CD4-positive, alpha-beta T cell treated with Interleukin-2 at 100 ng/mL for 4 hours (primary cell): ENCODE measurements at places on chromosomes 1 and 21.

GRCh38 chr1:158945061-158945460, 13.7 kb downstream of the PYHIN1 start:
- DNase-seq = no peak

DNA sequence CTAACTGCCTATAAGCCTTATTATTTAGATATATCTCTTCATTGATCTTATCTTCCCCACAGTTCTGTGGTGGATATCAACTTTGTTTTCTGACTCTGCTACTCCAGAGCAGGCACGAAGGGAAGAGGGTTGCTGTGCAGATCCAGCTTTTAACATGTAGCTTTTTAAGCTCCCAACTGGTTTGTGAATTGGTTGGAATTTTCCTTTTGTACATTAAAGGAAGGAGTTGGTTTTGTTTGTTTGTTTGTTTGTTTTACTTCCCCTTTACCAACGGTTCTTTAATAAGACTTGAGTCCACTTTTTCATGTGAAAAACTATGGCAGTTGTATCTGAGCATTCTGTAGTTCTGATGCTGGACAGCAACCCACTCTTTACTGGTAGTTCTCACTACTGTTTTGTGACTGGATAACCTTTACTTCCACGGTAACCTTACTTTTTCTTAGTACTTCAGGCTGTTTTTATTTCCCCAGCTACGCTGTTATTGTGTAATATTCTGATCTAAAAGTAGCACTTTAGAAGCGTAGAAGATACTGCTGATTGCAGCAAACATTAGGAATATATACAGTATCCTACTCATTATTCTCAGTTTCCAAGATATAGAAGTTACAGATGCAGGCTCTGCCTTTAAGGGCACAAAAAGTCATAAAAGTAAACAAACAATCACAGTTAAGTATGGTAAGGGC, 1.6 kb downstream of the GNPAT start:
- no peak for DNase-seq

DNA sequence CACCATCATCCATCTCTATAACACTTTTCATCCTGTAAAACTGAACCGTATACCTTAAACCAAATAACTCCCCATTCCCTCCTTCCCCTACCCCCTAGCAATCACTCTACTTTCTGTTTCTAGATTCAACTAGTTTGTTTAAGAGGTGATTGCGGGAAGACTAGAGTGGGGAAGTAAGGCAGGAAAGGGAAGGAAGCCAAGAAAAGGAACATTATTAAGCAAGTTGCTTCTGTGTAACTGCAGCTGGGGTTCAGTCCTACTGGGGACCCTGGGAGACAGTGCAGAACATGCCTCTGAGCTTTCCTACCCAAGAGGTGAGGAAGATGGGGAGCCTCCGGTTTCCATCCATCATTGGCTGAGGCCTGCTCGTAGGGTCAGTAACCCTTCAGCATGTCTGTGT, 28.9 kb upstream of the H3-3A start:
- DNase-seq = no peak

GRCh38 chr1:167706931-167707877, 14.6 kb upstream of the MPZL1 start:
- DNase-seq = no peak

GRCh38 chr1:39501666-39502065, 10.2 kb downstream of the BMP8A start:
- no peak for DNase-seq

GRCh38 chr21:43295066-43295958, 126.5 kb downstream of the CRYAA start:
- DNase-seq = no peak

DNA sequence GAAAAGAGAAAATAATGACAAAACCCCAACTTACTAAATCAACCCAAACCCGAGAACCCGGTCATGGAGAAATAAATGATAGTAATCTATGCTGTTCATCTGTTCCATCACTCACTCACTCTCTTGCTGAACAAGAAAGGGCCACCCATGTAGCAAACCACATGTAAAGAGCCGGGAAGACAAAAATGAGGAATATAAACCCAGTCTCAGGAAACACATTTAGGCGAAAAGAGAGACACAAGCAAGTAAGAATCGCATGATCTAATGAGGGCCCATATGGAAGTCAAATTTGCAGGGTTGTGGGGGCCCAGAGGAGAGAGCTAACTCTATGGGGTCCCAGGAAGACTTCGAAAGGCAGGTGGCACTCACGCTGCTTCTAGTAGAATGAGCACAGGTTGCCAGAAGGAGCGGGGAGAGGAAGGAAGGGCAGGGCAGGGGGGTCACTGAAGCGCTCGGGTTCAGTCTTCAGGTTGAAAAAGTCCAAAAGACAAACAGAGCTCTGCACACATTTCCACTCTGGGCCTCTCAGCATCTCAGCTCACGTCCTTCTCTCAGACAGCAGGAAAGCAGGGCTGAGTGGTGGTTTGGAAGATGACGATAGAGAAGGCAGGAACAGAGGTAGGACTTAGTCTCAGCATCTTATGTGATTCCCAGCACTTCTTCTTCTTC, 142.9 kb upstream of the KRTAP19-8 start:
- DNase-seq = no peak

GRCh38 chr1:152823294-152823693, 4.0 kb upstream of the LCE1A start:
- DNase-seq = no peak

GRCh38 chr21:42427809-42428419, 24.2 kb downstream of the UBASH3A start:
- no peak for DNase-seq

- no peak for DNase-seq
Measured at GRCh38 chr1:23200883-23201282, 16.4 kb downstream of the HTR1D start.

DNA sequence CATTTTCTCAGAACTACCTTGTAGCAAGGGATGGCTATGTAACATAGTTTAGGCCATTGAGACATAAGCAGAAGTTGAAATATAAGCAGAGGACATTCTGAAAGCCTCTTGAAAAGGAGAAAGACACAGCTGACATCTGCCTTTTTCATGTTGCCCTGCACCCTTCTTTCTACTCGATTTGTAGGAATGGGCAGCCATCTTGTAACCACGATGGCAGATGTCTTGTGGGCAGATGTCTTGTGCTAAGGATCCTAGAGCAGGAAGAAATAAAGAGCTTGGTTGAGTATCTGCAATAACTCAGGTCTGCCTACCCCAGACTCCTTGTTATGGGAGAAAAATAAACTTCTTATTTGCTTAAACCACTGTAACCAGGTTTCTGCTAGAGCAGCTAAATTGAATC, 351.0 kb downstream of the PDE4B start:
- DNase-seq = no peak

DNA sequence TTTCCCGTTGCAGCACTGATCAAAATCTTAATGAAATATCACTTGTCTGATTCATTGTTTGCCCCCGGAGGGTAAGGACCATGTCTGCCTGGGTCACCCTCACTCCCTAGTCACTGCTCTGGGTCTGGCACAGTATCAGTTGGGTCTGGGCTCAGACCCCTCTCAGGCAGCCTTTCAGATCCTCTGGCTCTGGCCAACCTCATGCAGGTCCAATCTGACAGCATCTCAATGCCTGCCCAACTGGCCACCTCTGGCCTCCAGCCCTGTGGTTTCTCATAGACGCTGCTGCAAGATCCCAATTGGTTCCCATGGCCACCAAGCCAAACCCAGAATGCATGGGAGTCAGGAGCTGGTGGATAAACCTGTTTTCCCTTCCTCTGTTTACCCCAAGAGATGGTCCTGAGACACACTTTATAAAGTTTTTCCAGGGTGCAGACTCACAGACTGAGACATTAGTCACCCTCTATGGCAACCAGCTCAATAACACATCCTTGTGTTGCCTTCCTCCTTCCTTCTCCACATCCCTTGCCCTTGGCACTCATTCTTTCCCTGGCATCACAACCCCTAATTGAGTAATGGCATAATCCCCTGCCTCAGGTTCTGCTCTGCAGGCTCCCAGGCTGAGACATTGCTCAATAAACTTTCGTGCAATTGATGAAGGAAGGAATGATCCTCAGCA, 199.2 kb downstream of the GRIK3 start:
- DNase-seq = no peak

GRCh38 chr1:246798606-246799496, 74.6 kb downstream of the SCCPDH start:
- DNase-seq = no peak

DNA sequence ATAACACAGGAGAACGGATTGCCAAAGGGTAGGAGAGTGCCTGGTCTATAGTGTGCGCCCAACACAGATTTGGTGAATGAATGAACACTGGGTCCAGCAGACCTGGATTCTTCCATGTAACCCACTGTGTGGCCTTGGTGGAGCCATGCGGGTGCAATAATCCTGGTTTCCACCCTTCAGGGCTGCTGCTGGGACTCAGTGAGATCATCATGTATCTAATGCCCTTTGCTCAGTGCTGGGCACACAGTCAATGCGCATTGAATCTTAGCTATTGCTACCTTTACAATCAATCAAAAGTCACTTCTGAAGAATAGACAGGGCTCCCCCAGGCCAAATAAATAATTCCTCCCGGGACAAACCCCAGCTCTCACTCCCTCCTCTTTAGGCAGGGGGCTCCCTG, 5.8 kb upstream of the EPHA2 start:
- no peak for DNase-seq

GRCh38 chr1:48027533-48027835, 30.3 kb upstream of the TRABD2B start:
- no peak for DNase-seq

GRCh38 chr21:39587376-39587775, 25.4 kb upstream of the B3GALT5 start:
- no peak for DNase-seq

GRCh38 chr1:28323720-28324119, 5.1 kb upstream of the MED18 start:
- no peak for DNase-seq

DNA sequence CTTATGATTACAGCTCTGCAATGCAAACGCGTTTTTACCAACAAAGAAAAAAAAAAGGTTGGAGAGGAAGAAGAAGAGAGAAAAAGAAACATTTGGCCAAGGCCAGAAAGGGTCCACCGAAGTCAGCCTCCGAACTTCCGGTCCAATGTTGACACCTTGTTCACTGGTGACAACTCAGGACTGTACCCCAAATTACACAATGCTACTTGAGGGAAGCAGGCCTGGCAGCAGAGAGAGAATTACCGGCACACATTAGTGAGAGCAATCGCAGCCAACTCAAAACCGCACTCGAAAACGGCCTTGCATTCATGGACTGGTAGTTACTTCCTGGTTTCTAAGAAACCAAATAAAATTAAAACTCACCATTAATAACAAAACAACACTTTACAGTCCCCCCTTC, 652.5 kb downstream of the KIF26B start:
- no peak for DNase-seq

DNA sequence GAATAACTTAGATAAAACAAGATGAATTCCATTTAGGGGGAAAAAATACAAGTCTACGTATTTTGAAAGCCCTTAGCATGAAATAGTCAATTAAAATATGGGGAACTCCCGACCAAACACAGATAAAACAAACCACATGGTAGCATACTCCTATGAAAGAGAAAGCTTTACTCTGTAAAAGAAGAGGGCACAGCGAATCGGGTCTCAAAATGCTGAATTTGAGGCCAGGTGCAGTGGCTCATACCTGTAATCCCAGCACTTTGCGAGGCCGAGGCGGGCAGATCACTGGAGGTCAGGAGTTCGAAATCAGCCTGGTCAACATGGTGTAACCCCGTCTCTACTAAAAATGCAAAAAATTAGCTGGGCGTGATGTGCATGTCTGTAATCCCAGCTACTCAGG, 116.9 kb upstream of the TIAM1 start:
- DNase-seq = peak; percentile 11

DNA sequence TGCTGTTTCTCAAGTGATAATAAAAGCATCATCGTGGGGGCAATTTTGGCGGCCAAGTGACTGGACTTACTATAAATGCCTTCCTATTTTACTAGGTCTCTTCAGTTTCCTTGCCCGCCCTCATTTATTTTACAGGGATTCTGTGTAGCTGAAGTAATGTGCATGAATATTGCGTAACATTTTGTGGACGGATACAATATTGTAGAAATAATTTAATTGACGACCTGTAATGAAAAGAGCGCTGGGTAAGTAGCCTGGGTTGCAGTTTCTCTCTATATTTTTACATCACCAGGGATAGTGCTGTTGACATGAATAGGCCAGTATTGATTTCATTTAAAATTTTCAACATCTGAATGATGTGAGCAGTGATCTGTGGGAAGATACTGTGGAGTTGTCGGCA, 28.1 kb upstream of the LMO4 start:
- DNase-seq = no peak

- no peak for DNase-seq
Measured at GRCh38 chr1:197995408-197996258, 78.5 kb downstream of the LHX9 start.

DNA sequence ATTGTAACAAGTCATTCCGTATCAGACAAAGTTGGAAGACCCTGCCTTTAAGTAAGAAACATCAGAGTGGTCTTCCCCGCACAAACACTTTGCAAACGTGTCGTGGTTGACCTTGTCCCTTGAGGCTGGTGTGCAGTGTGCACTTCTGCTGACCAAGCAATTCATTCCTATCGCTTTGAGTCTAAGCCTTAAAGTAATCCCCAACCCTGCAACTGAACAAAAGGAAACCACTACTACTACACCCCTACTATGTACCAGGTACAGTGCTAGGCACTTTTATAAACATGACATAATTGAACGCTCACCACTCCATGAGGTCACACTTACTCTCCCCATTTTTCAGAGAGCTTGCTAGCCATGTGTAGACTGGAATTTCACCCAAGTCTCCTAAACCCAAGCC, 10.6 kb downstream of the ITPKB start:
- DNase-seq = no peak

DNA sequence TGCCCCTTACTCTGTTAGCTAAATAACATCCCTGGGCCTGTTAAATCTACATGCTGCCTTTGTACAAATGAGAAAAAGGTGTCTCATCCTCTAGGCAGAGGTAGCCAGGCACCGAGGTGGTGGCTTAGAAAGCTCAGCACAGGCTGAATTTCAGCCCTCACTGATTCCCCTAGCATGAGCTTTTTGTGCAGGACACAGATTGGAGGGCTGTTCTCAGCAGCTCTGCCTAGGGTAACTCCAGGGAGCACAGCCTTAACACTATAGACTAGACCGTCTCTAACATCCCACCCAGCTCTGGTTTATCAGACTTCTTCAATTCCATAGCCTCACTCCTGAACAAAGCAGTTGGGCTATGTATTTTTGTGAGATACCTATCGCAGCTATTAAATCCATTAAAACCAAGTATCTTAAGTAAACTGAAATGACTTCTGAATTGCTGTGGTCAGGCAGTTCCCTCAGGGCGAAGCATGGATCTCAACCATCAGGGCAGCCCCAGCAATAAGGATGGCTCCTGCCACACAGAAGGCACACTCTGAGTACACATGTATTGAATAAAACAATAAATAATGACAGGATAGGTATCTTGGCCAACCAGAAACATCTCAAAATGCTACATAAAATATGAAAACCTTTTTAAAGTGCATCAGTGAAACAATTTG, 14.8 kb downstream of the S100A6 start:
- no peak for DNase-seq

GRCh38 chr1:166182281-166182680, 15.5 kb upstream of the FAM78B start:
- DNase-seq = no peak
